ENCODE measurements at places on chromosomes 7 and 10.

- DNase-seq: no peak
These were observed 52.0 kb downstream of the VCL start for GRCh38 chr10:74049955-74050354.

DNA sequence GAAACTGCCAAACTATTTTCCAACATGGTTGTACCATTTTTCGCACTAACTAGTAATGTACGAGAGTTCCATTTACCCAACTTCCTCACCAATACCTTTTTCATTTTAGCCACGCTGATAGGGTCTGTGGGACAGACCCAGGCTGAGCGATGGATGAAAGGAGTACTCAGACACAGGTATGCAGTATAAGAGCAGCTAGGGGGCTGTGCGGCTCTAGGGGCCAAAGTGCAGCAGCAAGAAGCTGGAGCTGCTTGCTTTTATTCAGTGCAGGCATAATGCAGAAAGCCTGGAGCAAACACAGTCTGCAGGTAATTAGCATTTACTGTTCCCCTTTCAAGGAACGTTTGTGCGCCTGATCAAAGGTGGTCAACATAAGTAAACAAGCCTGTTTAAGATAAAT lies 21.0 kb downstream of the UCMA start:
- DNase-seq: no peak

DNA sequence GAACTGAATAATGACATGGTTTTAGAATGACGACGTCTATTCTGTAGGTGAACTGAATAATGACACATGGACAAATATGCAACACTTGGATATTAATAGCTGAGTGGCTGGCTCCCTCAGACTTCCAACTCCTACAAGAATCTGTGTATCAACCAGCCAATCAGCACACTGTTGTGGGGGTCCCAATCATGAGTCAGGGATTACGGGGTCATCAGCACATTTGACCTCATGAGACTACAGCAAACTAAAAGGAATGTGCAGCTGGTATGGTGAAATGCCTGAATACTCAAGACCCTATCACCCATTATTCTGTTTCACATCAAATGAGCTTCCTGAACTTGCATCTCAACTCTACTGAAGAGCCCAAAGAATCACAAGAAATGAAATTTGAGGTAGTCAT lies 192.5 kb downstream of the ANK3 start:
- no peak for DNase-seq

DNA sequence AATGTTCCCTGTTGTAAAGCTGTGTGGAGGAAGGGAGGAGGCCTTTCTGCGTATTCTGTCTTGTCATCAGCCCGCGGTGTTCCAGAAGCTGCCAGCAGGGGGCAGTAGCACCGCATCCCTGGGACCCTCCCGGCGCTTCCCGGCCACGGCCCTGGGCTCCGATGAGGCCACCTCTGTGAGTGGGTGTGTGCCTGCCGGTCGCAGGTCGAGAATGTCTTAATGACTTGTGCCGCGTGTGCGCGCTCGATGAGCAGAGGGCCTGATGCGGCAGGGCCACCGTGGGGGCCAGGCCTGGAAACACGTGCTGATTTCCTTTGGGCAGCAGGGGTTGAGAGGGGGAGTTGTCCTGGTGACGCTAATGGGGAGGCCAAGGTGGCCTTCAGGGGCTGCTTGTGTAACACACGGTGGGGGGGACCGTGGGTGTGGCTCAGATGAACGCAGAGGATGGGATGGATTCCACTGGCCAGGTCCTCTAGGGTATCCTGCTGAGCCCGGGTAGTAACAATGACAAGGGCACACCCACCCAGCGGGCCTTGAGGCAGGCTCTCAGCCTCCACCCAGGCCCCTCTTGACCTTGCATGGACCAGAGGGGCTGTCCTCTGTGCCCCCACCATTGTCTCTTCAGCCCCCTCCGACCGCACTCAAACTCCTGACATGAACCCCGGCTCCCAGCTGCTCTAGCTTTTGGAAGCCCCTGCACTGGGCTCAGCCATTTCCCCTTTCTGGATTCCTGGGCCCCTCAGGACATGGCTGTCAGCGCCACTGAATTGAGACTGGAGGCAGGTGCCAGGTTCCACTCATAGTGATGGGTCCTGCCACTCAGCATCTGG lies 135.9 kb upstream of the PODXL start:
- peak; percentile 33 for DNase-seq

DNA sequence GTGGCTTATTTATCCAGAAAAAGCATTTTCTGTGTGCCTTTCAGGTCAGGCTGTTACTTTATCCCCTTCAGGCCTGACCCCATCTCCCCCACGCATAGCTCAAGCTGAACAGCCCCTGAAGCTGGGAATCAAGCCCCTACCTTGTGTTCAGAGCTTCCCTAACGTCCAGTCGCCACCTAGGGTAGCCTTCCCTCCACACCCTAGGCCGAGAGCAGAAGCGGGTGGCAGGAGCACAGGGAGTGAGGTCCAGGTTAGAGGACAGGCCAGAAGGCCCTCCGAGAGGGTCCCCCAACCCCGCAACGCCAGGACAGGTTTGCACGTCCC lies 479 bp upstream of the SEMA4G start:
- DNase-seq: no peak

- no peak for DNase-seq
These were observed 208.0 kb downstream of the RELN start for GRCh38 chr7:103781409-103781808.

DNA sequence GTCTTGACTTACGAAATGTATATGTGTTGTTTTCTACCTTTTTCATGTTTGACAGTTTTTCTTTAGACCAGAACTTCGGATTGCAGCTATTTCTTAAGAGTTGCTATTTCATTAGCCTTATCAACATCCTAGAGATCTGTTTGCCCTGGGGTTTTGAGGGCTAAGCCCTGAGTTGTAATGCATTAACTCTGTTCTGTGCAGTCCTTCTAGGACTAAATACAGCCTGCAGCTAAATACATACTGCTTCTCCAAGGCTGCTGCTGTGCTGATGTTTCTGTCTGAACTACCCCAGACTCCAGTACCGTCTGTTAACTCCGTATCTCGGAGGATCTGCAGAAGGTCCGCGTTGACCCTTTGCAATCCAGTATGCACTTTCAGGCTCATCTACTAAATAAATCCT lies 26.5 kb downstream of the KIAA1217 start:
- no peak for DNase-seq

DNA sequence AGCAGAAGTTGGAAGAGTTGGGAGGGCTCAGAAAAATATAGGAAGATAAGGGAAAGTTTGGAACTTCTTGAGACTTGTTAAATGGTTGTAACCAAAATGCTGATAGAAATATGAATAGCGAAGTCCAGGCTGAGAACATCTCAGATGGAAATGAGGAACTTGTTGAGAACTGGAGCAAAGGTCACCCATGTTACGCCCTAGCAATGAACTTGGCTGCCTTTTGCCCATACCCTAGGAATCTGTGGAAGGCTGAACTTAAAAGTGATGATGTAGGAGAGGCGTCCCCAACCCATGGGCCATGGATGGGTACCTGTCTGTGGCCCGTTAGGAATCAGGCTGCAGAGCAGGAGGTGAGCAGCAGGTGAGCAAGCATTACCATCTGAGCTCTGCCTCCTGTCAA lies 347.8 kb downstream of the ARL4A start:
- no peak for DNase-seq
